ENCODE measurements at places on chromosomes 12 and 14.

DNA sequence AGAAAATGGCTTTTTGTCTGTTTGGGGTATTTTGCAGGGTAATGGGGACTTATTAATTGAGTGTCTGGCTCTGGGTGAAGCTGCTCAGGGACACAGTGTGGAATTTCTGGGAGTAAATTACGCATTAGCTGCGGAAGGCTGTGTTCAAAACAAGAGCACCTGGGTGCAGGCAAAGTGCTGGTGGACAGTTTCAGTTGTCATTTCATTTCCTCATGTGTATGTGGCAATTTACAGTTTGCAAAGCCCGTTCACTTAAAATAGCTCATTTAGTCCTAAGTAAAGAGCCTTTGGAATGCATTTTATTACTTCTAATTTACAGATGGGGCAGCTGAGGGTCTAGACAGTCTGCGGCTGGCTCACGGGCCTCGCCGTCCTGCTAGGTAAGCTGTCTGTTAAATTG lies 546.8 kb downstream of the BCL11B start:
- DNase-seq: no peak

DNA sequence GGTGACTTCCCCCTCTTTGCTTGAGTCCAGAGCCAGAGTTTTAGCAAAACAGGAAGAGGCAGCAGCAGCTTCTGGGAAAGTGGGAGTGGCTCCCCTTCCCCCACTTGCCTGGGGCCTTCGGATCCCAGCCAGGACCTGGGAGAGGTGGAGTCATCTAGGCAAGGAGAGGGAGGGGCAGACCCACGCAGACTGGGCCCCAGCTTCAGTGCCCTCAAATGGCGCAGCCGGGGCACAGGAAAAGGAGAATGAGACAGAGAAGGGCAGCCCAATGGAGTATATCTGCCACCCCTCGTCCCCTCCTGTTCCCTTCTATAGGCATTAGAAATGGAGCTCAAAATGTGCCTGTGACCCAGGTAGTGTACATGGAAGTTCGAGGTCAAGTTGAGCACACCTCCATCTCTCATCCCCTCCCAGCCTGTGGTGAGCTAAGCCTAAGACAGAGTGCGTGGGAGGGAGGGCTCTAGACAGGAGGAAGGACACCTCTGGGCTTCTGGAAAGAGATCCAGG lies 9.3 kb upstream of the HDAC7 start:
- DNase-seq: peak; percentile 82

DNA sequence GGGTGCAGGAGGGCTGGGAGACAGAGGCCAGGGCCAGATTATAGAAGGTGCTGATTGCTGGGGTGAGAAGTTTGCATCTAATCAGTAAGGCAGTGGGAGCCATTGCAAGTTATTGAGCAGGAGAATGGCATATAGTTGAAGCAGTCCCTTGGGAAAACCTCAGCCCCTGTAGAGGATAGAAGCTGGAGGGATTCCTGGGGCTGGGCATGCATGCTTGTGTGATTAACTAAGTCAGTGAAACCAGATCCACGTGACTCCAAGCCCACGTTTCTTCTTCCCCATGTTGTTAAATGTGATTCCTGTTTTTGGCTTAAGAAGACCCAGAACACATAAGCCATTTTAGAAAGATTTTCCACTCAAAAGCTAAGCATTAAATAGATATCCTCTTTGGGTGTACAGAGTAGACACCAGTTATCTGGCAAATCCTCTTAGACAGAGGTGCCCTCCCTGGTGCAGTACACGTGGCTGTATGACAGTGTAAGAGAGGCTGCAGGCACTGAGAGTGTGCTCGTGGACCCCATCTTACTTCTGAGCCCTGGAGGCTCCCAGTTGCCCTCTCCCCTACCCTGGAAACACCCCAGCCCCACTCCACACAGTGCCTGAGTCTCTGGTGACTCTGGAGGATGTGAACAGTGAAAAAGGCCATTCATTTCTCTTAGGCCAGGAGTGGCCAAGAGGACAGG lies 3.2 kb downstream of the C14orf132 start:
- DNase-seq: peak; percentile 41

- DNase-seq: no peak
Observed at GRCh38 chr12:58880639-58881038, 39.7 kb downstream of the LRIG3 start.

- no peak for DNase-seq
Observed at GRCh38 chr12:50784501-50784900, 20.6 kb downstream of the ATF1 start.

DNA sequence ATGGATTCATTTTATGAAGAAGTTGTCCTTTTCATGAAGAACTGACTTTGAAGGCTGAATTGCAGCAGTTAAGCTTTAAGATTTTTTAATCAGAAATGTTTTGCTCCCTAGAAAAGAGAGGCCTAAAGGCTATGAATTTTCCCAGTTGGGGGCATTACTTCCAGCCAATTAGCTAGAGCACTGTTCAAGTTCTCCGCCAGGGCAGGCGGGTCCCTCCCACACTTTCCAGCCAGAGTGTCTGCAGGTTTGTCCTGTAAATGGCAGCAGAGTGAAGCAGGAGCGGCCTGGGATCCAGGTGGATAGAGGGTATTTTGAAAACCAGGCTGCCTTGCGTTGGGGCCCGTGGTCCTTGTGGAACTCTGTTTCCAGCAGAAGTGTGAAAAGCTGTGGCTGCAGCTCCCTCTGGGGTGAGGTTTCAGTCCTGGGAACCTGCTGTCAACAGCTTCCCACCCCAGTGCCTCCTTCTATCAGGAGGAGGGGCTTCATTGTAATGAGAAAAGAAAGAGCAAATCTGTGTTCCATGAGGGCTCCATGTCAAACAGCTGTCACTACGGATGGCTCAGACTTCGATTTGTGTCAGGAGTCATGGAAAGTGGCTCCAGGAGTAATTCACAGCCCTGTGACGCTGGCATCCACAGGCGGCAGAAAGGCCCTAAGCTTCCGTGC lies 210.7 kb upstream of the TMEM132C start:
- no peak for DNase-seq

- DNase-seq: no peak
Observed at GRCh38 chr12:114018669-114019068, 52.5 kb upstream of the RBM19 start.

GRCh38 chr14:103091041-103091882 lies 3.3 kb upstream of the EXOC3L4 start:
- DNase-seq: peak; percentile 85

DNA sequence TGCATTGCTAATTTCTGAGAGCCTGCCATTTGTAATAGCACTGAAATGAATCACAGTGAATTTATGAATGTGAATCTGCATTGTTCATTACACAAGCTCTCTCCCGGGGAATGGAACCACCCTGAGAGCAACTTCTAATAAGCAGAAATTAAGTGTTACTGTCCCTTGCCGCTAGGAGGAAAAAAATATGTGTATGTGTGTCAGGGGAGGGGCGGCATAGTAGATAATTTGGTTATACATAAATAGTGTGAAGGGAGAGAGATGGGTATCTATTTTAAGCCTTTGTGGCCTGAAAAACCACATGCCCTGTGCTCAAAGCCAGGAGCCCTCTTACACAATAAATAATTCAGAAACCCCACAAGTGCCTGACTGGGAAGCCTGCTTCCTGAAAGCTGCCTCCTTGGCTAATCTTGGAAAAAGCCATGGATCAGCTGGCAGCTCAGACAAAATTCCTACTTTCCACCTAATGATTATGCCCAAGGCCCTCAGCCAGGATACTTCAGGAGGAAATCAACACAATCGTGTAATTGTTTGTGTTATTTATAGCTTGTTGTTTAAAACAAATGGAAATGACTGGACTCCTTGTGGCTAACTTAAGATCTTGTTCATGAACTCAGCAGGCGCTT lies 366.2 kb upstream of the KITLG start:
- DNase-seq: peak; percentile 35

DNA sequence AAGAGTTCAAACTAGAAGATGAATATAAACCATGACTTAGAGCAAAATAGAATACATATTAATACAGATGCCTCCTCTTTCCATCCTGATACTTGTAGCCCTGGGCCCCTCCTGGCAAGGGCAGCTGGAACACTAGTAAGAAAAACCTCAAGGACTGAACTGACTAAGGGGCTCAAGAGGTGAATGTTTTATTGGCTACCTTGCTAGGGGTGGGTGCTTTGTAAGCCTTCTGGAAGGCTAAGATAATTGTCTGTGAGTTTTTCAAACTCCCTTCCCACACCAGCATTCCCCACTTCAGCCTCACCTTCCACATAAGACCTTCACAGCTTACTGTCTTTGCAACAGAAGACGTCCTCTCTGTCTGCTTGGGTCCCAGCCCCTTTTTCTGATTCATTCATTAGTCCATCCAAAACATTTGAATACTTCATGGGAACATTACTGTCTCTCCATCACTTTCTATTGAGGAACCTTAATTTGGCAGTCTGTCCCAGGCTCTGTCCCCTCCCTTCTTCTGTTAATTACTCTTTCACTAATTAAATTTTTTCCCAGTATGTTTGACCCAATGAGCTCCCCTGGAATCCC lies 1.1 kb upstream of the MARCHF9 start:
- no peak for DNase-seq

- DNase-seq: no peak
Observed at GRCh38 chr14:68603533-68604360, 189.1 kb downstream of the ZFP36L1 start.

- DNase-seq: peak; percentile 33
Observed at GRCh38 chr14:100815478-100816285, 10.2 kb upstream of the MEG3 start.

DNA sequence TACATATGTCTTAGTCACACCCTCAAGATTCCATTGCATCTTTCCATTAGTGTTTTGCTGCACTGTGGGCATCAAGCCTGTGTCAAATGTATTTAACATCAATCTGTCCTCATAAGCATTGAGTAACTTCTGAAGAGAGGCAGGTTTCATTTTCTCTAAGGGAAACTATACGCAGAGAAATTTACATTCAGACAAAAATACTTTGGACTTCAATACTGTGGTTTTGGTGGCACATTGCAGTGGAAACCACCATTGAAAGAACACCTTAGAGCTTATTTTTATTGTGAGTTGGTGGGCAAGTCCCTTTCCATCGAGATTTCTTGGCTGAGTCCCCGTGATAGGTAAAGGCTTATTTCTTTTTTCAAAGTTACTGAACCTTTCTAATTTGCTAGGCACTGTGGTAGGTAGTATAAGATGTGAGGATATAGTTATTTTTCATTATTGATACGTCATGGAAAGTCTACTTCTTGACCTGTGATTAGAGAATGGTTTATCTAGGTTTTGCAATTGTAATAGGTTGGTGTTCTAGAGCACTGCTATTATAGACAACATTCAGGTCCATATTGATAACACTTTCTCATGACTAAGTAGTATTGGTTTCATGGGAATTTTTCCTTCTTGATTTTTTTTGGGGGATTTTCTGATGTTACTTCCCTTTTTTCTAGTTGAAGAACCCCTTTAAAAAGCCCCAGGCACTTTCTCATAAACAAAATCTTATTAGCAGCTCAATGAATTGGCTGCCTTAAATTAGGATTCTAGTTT lies 81.9 kb downstream of the CFAP54 start:
- no peak for DNase-seq

DNA sequence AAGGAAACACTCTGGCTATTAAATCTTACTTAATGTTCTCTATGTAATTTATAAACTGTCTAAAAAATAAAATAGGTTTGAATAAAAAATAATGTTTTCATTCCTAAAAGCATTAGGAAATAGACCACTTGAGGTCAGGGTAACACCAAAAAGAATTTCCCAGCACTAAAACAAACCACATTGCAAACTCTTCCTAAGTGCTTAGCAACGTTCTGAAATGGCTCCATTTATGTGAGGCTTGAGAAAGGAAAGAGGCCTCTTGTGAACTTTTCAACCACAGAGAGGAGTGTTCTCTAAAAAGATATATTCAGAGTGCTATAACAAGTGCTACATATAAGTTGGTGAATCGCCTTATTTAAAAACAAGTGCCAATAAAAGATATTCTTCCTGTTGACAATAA lies 42.7 kb downstream of the ALX1 start:
- DNase-seq: no peak

- no peak for DNase-seq
Observed at GRCh38 chr14:22073801-22074200, 400.2 kb upstream of the OR4E1 start.

DNA sequence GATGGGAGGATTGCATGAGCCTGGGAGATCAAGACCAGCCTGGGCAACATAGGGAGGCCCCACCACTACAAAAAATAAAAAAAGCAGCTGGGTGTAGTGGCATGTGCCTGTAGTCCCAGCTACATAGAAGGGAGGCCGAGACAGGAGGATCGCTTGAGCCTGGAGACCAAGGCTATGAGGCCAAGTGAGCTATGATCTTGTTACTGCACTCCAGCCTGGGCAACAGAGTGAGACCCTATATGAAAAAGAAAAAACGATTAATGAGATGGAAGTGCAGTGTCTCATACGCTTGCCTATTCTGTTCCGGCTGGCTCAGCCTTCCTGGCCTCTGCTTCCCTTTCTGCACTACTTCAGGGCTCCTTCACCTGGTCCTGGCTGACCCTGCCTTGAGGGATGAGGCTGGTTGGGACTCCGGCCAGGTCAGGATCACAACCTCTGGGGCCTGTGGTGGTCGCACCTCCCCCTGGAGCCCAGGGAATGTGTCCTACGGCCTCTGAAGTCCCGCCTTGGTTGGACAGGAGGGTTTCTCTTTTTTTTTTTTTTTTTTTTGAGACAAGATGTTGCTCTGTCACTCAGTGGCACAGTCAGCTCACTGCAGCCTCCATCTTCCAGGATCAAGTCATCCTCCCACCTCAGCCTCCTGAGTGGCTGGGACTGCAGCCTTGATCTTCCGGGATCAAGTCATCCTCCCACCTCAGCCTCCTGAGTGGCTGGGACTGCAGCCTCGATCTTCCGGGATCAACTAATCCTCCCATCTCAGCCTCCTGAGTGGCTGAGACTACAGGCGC lies 10.7 kb downstream of the TEDC1 start:
- DNase-seq: no peak

DNA sequence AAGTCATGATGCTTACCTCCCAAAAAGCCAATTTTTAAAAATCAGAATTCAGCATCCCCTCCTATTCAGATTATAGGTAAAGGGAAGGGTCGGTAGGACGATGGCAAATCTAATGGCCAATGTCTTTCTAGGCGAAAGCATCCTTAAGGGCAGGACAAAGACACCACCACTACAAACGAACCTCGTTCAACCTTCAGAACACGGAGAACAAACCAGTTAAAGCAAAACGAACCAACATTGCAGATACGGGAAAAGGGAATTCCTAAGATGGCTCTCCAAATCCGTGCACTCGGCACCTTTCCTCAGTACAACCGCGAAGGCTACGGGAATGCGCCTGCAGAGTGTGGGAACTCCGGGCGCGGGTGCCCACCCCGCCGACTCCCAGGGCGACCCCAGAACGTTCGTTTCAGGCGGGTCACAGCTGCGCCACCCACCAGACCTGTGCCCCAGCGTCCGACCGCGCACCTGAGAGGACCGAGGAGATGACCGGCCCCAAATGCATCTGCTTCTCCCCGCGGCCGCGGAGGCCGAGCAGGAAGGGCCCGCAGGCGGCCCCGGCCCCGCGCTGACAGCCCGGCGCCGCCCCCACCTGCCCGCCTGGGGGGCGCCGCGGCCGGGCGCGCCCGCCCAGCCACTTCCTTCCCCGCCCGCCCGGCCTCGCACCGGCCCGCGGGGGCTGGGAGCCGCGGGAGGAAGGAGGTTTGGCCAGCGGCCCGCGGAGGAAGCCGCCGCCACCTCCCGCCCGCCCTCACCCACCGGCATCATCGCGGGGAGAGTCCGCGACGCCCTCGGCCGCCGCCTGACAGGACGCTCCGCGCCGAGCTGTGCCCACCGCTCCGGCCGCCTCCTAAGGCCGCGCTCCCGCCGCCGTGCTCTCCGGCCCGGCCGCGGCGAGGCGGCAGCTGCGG lies 578 bp downstream of the PPP1R13B start:
- DNase-seq: no peak

GRCh38 chr14:106380740-106381139 lies 854.4 kb downstream of the TMEM121 start:
- no peak for DNase-seq

GRCh38 chr12:22163594-22163993 lies 117.6 kb downstream of the CMAS start:
- no peak for DNase-seq
